ENCODE measurements at places on chromosomes 12 and 14. TPM values are rescaled to one million over a fixed set of nuclear protein-coding genes. Genes with fewer than 3 reads are reported as not detected.
A peak's percentile ranks its signal among the peaks of the same experiment; 100 is the strongest.

TROAP gene
- 91.2 TPM for total RNA-seq

- no peak overlapping the region for H3K27ac ChIP-seq
- H3K4me3 ChIP-seq, result no peak overlapping the region
- H3K36me3 ChIP-seq, result no peaks in the 10 kb centered on the region
These were observed 1077.2 kb downstream of the VRK1 start for GRCh38 chr14:97874394-97874793.

DNA sequence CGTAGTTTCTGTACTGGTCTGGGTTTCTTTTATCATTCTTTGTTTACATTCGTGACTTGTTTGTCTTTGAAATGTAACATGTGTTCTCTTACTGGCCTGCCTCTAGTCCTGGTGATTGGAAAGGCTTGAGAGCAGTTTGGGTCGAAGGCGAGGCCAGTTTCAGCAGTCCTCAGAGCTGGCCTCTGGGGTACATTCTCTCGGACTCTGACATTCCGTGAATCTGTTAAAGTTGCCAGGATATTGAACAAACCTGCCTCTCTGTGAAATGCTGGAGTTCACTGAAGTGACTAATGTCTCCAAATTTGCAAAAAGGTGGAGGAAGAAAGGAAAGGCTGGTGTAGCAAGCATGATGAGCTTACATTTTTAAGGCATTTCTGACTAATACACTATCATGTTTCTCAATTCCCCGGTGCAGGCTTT is 1.5 kb downstream of the PLEKHA5 start:
- H3K36me3 ChIP-seq, result peaks cover 29% of the 10 kb centered on the region
- no peak for DNase-seq
- H3K27ac ChIP-seq, result peak overlapping the region; percentile 92
- no peaks in the 10 kb centered on the region for H3K27me3 ChIP-seq
- H3K4me3 ChIP-seq, result peak overlapping the region; percentile 85
- H3K4me1 ChIP-seq, result peaks cover 4% of the 10 kb centered on the region

GRCh38 chr14:24171422-24172260 is at the start of gene REC8:
Gene REC8, plus strand, starts transcription at chr14:24172080. Its CDS starts 473 bp downstream, at chr14:24172553.
- H3K27me3 ChIP-seq, result no peaks in the 10 kb centered on the region
- H3K4me1 ChIP-seq, result no peaks in the 10 kb centered on the region
- H3K36me3 ChIP-seq, result peaks cover 1% of the 10 kb centered on the region
- peak; percentile 100 for DNase-seq

- no peaks in the 10 kb centered on the region for H3K27me3 ChIP-seq
- no peaks in the 10 kb centered on the region for H3K4me1 ChIP-seq
- H3K36me3 ChIP-seq, result no peaks in the 10 kb centered on the region
- peak; percentile 37 for DNase-seq
- no peak overlapping the region for H3K27ac ChIP-seq
These were observed 7.0 kb downstream of the SERPINA1 start for GRCh38 chr14:94381149-94382030.

GRCh38 chr14:104799244-104800014 is 1.5 kb upstream of the ZBTB42 start:
- DNase-seq, result peak; percentile 86
- H3K4me1 ChIP-seq, result peaks cover 12% of the 10 kb centered on the region
- no peaks in the 10 kb centered on the region for H3K36me3 ChIP-seq
- peaks cover 16% of the 10 kb centered on the region for H3K27me3 ChIP-seq
- no peak overlapping the region for H3K27ac ChIP-seq

RAPGEF3 gene
- total RNA-seq, result 19.6 TPM

CCDC177 gene
- 4.0 TPM for total RNA-seq

TTC9 gene
- total RNA-seq, result 9.4 TPM

- DNase-seq, result no peak
- H3K36me3 ChIP-seq, result no peaks in the 10 kb centered on the region
These were observed 17.0 kb downstream of the TMEM30B start for GRCh38 chr14:61264010-61264571.

- H3K4me1 ChIP-seq, result peaks cover 13% of the 10 kb centered on the region
- no peaks in the 10 kb centered on the region for H3K27me3 ChIP-seq
- peaks cover 13% of the 10 kb centered on the region for H3K36me3 ChIP-seq
- no peak overlapping the region for H3K4me3 ChIP-seq
These were observed 51.2 kb upstream of the AMN start for GRCh38 chr14:102870994-102871831.

KLRK1 gene
- not detected for total RNA-seq

ERBB3 gene
- 45.7 TPM for total RNA-seq

DNA sequence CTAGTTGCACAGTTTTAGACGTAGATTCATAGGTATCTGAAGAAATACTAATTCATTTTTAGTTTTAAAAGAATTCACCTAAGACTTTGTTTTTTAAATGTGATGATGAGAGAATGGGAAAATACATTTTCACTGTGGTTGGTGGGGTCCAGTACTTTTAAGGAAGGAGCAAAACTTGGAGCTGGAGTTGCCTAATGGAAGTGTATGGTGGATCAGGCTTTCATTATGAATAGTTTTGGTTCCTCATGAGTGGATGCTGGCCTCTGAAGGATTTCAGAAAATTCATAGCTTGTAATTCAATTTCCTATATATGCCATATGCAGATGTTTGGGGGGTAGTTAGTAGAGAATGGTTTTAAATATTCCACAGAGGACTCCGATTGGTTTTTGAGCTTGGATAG is 27.1 kb downstream of the STK38L start:
- H3K4me3 ChIP-seq, result no peak overlapping the region
- H3K27me3 ChIP-seq, result no peaks in the 10 kb centered on the region
- peaks cover 4% of the 10 kb centered on the region for H3K4me1 ChIP-seq
- no peak for DNase-seq
- no peaks in the 10 kb centered on the region for H3K36me3 ChIP-seq

GRCh38 chr12:104956870-104957718 is 996 bp downstream of the SLC41A2 start:
- no peak for DNase-seq
- H3K4me1 ChIP-seq, result no peaks in the 10 kb centered on the region
- H3K36me3 ChIP-seq, result no peaks in the 10 kb centered on the region
- H3K4me3 ChIP-seq, result peak overlapping the region; percentile 75
- H3K27ac ChIP-seq, result no peak overlapping the region
- H3K27me3 ChIP-seq, result peaks cover 75% of the 10 kb centered on the region

GRCh38 chr12:105492591-105493545 is 162.4 kb downstream of the C12orf75 start:
- H3K27me3 ChIP-seq, result no peaks in the 10 kb centered on the region
- DNase-seq, result no peak
- no peak overlapping the region for H3K4me3 ChIP-seq
- no peak overlapping the region for H3K27ac ChIP-seq
- no peaks in the 10 kb centered on the region for H3K36me3 ChIP-seq

GRCh38 chr14:49945448-49946319 is 52.8 kb downstream of the ARF6 start:
- no peak overlapping the region for H3K27ac ChIP-seq
- no peak overlapping the region for H3K4me3 ChIP-seq
- DNase-seq, result no peak
- H3K36me3 ChIP-seq, result no peaks in the 10 kb centered on the region
- H3K27me3 ChIP-seq, result no peaks in the 10 kb centered on the region
- H3K4me1 ChIP-seq, result no peaks in the 10 kb centered on the region

KCNJ8 gene
- 0.93 TPM for total RNA-seq

GRCh38 chr14:77965919-77966435 is 166.1 kb downstream of the ADCK1 start:
- no peak overlapping the region for H3K4me3 ChIP-seq
- peaks cover 17% of the 10 kb centered on the region for H3K27me3 ChIP-seq
- H3K36me3 ChIP-seq, result no peaks in the 10 kb centered on the region
- H3K4me1 ChIP-seq, result no peaks in the 10 kb centered on the region

RD3L gene
- not detected for total RNA-seq

- no peaks in the 10 kb centered on the region for H3K36me3 ChIP-seq
- H3K4me1 ChIP-seq, result no peaks in the 10 kb centered on the region
- no peak overlapping the region for H3K4me3 ChIP-seq
- no peak for DNase-seq
- no peaks in the 10 kb centered on the region for H3K27me3 ChIP-seq
These were observed 231.7 kb upstream of the SRRM4 start for GRCh38 chr12:118749646-118750045.

DNA sequence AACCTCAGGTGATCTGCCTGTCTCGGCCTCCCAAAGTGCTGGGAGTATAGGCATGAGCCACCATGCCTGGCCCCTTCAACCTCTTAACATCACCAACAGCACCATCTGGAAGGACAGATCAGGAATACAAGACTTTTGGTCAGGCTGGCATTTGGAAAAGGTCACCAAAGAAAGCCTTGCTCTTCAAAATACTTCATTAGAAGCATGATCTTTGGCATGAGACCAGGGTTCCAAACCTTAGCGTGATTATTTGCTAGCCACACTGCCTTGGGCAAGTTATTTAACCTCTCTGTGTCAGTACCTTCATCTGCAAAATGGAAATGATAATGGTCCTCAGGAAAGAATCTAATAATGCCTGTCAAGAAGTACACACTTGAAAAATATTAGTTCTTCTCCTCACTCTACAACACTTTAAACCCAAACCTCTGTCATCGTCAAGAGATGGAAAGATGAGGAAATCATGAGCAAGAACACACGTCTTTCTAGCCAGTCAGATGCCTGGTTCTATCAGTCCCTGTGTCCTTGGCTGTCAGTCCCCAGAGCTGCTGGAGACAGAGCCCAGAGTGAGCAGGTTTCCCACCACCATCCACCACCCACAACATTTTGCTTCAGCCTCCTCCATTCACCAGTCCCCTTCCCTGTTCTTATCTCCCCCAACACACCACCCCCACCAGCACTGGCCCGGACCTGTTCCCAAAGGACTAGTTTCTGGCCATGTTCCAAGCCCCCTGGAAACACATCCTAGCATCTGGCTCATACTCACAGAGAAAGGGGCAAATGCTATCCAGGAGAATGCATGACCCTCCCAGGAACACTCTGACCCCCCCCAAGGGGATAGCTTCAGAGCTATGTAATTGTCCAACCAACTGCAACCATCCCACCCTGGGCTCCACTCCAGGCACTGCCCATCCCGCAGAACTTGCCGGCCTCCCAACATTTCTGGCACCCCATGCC is 2.0 kb downstream of the ADCY6 start:
- no peaks in the 10 kb centered on the region for H3K4me1 ChIP-seq
- H3K36me3 ChIP-seq, result no peaks in the 10 kb centered on the region
- DNase-seq, result no peak
- no peaks in the 10 kb centered on the region for H3K27me3 ChIP-seq

KRT2 gene
- total RNA-seq, result not detected

GLTP gene
- 16.0 TPM for total RNA-seq

GRCh38 chr12:93173178-93173957 is 204.4 kb upstream of the NUDT4 start:
- H3K4me3 ChIP-seq, result no peak overlapping the region
- no peak overlapping the region for H3K27ac ChIP-seq
- DNase-seq, result no peak
- no peaks in the 10 kb centered on the region for H3K4me1 ChIP-seq

GRCh38 chr12:56766535-56766934 is 3.4 kb downstream of the HSD17B6 start:
- no peaks in the 10 kb centered on the region for H3K36me3 ChIP-seq
- H3K4me3 ChIP-seq, result no peak overlapping the region
- H3K4me1 ChIP-seq, result no peaks in the 10 kb centered on the region

DNA sequence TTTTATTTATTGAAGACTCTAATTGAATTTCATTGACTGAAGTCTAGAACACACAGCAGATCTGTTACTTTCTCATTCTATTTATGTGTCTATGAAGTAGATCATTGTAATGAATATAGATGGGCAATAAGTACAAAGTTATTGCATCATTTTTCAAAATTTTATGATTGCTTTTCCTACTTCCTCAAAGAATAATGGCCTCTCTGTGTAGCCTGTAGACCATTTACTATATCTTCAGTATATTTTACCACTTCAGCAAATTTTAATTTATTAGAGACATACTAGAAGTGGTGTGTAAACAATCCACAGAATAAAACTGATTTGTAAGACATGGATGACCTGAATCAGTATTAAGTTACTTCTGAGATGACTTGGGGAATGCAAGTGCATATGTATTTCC is 291.7 kb upstream of the FAR2 start:
- DNase-seq, result no peak
- H3K36me3 ChIP-seq, result no peaks in the 10 kb centered on the region
- no peaks in the 10 kb centered on the region for H3K27me3 ChIP-seq

DNA sequence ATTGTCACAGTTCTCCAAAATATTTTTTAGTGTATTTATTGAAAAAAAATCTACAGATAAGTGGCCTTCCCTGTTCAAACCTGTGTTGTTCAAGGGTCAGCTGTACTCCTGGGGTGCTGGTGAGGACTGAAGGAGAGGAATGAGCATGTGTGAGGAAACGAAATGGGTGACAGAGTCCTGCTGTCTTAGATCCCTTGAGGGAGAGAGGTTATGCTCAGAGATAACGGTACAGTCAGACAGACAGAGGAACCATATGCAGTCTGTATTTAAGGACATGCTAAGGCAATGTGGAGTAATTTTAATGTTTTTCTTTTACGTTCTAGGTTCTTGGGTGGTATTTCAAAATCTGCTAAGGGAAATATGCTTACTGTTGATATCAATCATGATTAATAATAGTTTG is 352.9 kb upstream of the RGS6 start:
- DNase-seq, result no peak
- H3K27me3 ChIP-seq, result no peaks in the 10 kb centered on the region
- no peak overlapping the region for H3K27ac ChIP-seq

LBHD2 gene
- total RNA-seq, result not detected

STYK1 gene
- 4.5 TPM for total RNA-seq

GARIN6 gene
- total RNA-seq, result not detected

GRCh38 chr14:51613416-51613815 is 38.3 kb upstream of the FRMD6 start:
- no peaks in the 10 kb centered on the region for H3K27me3 ChIP-seq
- H3K4me1 ChIP-seq, result no peaks in the 10 kb centered on the region
- H3K4me3 ChIP-seq, result no peak overlapping the region
- no peak overlapping the region for H3K27ac ChIP-seq

PMCH gene
- total RNA-seq, result not detected

- no peak overlapping the region for H3K27ac ChIP-seq
- H3K27me3 ChIP-seq, result peaks cover 14% of the 10 kb centered on the region
- no peak overlapping the region for H3K4me3 ChIP-seq
- H3K36me3 ChIP-seq, result no peaks in the 10 kb centered on the region
These were observed 186.6 kb upstream of the DIO3 start for GRCh38 chr14:101374373-101375338.

EGLN3 gene
- total RNA-seq, result 19.1 TPM

TMEM30B gene
- total RNA-seq, result 10.1 TPM

- no peak overlapping the region for H3K4me3 ChIP-seq
- H3K27me3 ChIP-seq, result no peaks in the 10 kb centered on the region
- DNase-seq, result no peak
- no peaks in the 10 kb centered on the region for H3K4me1 ChIP-seq
- no peaks in the 10 kb centered on the region for H3K36me3 ChIP-seq
These were observed 221.3 kb downstream of the SLC6A15 start for GRCh38 chr12:84691266-84691665.

HSPB8 gene
- total RNA-seq, result 10.4 TPM

DNA sequence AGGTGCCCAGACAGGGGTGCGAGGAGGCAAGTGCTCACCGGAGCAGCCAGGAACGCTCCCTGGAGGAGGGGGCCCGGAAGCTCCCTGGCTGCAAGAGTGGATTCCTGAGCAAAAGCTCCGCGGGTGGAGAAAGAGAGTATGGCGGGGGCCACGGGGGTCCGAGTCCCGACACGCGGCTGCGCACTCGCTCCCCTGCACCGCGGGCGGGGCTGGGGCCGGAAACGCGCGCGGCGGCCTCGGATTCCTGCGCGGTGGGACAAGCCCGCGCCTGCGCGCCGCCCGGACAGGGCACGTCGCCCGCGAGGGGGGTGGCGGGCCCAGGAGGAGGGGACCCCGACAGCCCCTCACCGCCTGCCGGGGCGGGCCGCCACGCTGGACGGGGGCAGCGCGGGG is 27.8 kb upstream of the GPR132 start:
- H3K4me1 ChIP-seq, result peaks cover 5% of the 10 kb centered on the region
- H3K4me3 ChIP-seq, result no peak overlapping the region
- no peaks in the 10 kb centered on the region for H3K36me3 ChIP-seq
- no peak overlapping the region for H3K27ac ChIP-seq
